ENCODE measurements at places on chromosomes 1 and 21. TPM values are rescaled to one million over a fixed set of nuclear protein-coding genes. Genes with fewer than 3 reads are reported as not detected.
A peak's percentile ranks its signal among the peaks of the same experiment; 100 is the strongest.

Gene RIMKLA
- not detected for total RNA-seq

DNA sequence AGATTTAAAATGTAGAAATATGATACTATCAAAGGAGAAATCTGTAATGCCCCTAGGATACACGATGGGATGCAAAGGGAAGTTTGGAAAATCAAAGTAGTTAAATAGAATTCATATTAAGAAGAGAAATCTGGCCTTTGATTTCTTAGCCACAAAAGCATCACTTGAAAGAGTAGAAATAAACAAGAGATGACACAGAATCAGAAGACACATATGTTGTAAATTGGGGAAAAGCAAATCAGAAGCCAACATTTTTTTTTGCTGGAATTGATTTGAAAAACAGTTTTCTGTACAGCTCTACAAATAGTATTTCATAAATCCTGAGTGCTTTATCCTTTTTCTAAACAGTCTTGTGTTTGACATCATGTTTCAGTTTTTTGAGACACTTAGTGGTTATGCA, 12.4 kb upstream of the TNFSF18 start:
- DNase-seq: no peak

GRCh38 chr1:181406989-181407388, 76.3 kb upstream of the CACNA1E start:
- DNase-seq: no peak

GRCh38 chr1:226908913-226909312, 31.2 kb upstream of the COQ8A start:
- no peak for DNase-seq

Gene ST3GAL3
- 52.0 TPM for total RNA-seq

Gene LCE1A
- not detected for total RNA-seq

DNA sequence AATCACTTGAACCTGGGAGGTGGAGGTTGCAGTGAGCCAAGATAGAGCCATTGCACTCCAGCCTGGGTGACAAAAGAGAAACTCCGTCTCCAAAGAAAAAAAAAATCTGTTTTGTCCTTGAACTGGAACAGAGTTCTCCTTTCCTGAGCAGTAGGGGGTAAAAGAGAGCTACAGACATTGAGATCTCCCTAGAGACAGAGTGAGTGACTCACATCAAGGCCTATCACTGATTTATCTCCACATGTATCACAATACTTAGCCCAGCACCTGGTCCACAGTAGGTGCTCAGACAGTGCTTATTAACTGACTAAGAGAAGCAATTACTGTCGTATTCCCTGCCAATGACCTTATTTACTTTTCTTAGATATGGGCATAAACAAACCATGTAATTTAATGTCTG, 354.1 kb upstream of the C1orf87 start:
- DNase-seq: no peak

GRCh38 chr1:164794356-164794755, 235.4 kb downstream of the PBX1 start:
- no peak for DNase-seq

Gene ARMH1
- 7.9 TPM for total RNA-seq

DNA sequence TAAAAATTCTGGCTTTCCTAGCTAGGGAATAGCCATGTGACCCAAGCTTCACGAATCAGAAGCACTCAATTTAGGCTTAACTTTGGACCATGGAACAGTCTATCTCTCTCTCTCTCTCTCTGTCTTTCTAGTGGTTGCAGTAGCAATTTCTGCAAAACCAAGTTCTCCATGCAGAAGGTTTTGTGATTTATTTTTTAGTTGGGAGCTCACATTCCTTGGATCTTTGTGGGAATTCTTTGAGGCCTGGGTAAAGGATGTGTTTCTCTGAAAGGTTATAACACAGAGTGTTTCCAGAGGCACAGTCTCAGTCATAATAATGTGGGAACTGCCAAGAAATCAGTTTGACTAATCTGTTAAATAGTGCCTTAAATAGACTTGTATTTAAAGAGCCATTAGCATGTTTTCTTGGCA, 112.3 kb upstream of the COL11A1 start:
- DNase-seq: no peak

GRCh38 chr1:66090859-66091457, 298.3 kb downstream of the PDE4B start:
- no peak for DNase-seq

- DNase-seq: no peak
These were observed 523.2 kb upstream of the B3GALT2 start for GRCh38 chr1:193709607-193710006.

- DNase-seq: no peak
These were observed 169.2 kb downstream of the DHRS3 start for GRCh38 chr1:12448746-12449177.

GRCh38 chr1:62070384-62071011, 124.2 kb upstream of the L1TD1 start:
- no peak for DNase-seq

- no peak for DNase-seq
These were observed 867 bp upstream of the TIMM17A start for GRCh38 chr1:201954263-201955008.

Gene PPP1R8
- 57.3 TPM for total RNA-seq

- no peak for DNase-seq
These were observed 103.1 kb downstream of the GALNT2 start for GRCh38 chr1:230170153-230170547.

- DNase-seq: no peak
These were observed at the start of gene TMEM82 for GRCh38 chr1:15742339-15742801. TSS of gene TMEM82 (plus strand) at chr1:15742499. CDS start at chr1:15742560, 61 bp downstream.

GRCh38 chr1:210731193-210731592, 402.5 kb downstream of the HHAT start:
- DNase-seq: no peak

GRCh38 chr21:16186742-16187141, 457.0 kb downstream of the USP25 start:
- DNase-seq: no peak

Gene RGSL1
- total RNA-seq: not detected

- DNase-seq: no peak
These were observed 7.2 kb downstream of the AGMAT start for GRCh38 chr1:15577691-15578090.

Gene PCSK9
- not detected for total RNA-seq

DNA sequence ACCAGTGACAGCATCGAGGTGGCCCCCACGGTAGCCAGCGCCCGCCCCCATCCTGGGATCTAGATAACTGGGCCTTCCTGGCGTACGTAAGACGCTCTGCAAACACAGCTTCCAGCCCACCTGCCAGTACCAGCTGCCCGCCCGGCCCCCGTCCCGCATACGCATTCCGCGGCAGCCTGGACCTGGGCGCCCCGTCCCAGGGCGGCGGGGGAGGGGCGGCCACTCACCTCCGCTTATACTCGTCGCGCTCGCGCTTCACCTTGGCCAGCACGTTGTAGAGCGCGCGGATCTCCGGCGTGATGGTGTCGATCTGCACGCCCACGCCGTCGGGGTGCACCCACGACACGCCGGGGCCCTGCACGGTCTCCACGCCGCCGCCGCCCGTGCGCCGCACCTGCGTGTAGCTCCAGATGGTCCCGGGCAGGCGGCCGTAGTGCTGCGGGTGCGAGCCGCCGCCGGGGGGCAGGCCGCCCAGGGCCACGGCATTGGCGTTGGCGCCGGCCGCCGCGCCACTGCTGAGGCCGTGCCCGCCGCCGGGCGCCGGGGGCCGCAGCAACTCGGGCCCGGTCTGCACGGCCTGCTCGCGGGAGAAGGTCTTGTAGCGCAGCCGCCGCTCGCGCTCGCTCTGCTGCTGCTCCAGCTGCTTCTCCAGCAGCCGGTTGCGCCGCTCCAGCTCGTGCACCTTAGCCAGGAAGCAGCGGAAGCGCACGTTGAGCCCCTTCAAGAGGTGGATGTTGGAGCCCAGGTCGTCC, 859 bp downstream of the IFFO2 start:
- peak; percentile 46 for DNase-seq

DNA sequence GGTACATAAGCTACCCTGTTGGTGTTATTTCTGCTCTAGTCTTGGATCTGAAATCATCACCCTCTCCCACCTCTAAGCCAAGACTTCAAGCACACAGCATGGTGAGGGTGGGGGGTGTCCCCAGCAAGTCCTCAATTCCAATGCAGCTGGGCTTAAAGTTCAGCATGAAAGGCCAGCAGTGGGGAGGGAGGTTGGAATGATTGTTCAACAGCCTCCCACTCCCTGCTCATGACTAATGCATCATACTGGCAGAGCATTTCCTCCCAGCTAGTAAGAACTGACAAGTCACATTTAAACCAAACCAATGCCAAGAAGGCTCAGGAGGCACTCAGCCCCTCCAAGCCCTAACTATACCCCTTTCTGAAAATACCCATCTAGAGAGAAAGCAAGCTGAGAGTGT, 50.1 kb downstream of the TIAM1 start:
- no peak for DNase-seq

- DNase-seq: peak; percentile 6
These were observed 193.3 kb upstream of the SNX7 start for GRCh38 chr1:98468111-98468717.

Gene C1orf116
- total RNA-seq: not detected

GRCh38 chr1:1121611-1122077, 5.8 kb upstream of the C1orf159 start:
- DNase-seq: no peak

Gene ERG
- not detected for total RNA-seq

Gene ITLN2
- not detected for total RNA-seq

DNA sequence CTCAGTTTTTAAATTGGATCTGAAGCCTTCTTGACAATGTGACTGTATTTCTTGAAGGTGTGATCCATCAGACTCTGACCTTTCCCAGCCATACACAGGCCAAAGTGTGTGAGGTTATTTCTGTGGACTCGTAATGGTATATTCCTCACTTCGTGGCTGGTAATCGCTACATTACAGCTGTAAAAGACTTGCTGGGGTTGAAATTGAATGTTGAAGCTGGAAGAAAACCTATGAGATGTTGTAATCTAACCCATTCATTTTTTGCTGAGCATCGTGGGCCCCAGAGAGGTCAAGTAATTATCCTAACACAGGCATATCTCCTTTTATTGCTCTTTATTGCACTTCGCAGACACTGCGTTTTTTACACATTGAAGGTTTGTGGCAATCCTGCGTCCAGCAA, 405.6 kb upstream of the ZP4 start:
- no peak for DNase-seq

Gene CHD1L
- total RNA-seq: 52.5 TPM

GRCh38 chr1:82337635-82338034, 536.9 kb downstream of the ADGRL2 start:
- DNase-seq: no peak

GRCh38 chr1:32939655-32940371, 24.8 kb downstream of the RNF19B start:
- DNase-seq: no peak

DNA sequence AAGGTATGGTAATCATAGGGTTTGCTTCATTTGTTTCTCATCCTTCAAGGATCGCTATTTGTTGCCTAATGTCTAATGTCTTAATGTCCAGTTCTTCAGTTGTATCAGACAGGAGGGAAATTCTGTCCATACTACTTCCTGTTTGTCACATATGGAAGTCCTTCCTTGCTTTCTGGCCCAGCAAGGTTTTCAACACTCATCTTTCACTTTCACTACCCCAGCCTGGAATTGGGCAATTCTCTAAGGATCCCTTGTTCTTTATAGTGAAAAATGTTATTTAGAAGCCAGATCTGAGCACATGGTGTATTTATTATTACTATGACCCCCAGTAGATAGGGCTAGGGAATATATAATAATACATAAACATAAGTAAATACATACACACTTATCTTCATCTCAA, 50.6 kb upstream of the SLC35A3 start:
- DNase-seq: no peak

GRCh38 chr1:180456191-180456590, 46.2 kb downstream of the ACBD6 start:
- no peak for DNase-seq

DNA sequence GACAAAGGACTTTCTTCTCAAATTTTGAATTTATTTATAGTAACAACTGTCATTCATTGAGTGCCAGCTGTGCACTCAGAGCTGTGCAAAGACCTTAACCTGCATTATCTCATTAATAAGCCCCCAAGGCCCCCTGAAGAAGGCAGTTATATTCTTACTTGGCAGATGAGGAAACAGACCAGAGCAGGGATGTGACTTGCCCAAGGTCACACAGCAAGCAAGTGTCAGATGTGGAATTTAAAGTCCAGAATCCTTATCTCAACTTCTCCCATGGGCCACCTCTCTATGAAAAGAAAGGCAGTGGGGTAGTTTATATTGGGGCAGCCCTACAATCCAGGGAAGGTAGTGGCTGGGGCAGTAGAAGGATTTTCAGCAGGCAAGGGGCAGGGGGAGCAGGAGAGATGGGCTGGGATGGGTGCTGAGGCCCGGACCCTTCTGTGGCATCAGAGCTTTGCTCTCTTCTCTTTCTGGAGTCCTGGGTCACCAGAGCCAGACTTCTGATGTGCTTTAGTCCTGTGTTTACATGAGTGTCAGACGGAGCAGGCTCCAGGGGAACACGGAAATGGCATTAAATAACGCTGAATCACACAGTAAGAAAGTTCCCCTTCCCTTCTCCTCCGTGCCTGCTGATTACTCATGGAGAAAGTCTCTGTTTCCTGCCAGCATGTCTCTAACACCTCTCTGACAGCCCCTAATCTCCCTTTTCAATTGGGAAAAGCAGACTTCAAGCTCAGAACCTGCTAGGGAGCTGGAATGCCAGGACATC, 39.5 kb downstream of the EPHB2 start:
- DNase-seq: peak; percentile 5

- DNase-seq: no peak
These were observed 144.1 kb upstream of the CTTNBP2NL start for GRCh38 chr1:112251766-112252506.
